ENCODE measurements at places on chromosomes 1 and 21.

- DNase-seq, result no peak
Measured at GRCh38 chr1:162113419-162113818, 43.9 kb downstream of the NOS1AP start.

- DNase-seq, result no peak
Measured at GRCh38 chr1:3053366-3053980, 15.5 kb upstream of the PRDM16 start.

GRCh38 chr1:27598902-27599528, 4.9 kb downstream of the AHDC1 start:
- no peak for DNase-seq

DNA sequence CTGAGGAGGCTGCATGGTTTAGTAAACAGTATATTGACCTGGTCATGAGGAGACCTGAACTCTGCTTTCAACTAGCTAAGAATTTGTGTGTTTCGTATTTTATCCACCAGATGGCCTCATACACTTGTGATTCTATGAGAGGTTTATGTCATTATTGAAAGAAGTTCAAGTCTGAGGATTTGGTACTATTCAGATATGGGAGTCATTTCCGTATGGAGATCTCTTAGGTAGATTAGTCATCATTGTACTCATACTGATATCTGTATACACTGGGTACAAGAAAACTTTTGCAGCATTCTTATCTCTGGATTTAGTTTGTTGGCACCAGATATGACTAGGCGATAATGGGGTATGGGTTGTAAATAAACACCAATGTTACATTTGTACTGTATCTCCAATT, 26.6 kb downstream of the ATF6 start:
- DNase-seq, result no peak

DNA sequence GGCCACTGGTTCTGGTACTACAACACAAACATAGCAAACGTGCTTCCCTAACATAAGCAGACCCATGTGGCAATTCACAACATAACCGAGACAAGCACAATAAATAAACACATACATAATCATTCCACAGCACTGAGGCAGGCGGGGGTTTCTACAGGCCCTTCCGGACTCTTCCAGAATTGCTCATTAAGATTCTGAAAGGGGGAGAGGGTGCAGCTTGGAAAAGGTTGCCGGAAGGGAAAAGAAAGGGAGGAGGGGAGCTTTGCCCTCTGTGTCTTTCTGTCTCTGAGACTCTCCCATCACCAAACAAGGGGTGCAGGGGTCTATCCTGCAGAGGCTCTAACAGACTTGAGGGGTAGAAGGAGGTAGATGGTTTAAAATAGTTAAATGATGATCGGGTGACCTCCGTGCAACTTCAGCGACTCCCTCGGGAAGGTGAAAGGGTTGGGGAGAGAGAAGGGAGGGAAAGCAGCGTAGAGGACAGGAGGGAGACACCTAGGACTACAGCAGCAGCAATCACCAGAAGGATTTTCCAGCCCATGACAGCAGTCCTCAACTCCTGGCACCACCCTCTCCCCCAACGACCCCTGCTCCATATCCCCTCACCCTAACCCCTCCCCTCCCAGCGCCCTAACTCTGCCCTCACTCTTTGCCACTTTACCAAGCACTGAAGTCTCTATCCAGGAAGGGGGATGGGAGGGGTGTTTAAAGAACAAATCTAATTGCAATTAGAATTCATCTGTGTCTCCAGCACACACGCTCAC, 365.5 kb upstream of the ESRRG start:
- no peak for DNase-seq

DNA sequence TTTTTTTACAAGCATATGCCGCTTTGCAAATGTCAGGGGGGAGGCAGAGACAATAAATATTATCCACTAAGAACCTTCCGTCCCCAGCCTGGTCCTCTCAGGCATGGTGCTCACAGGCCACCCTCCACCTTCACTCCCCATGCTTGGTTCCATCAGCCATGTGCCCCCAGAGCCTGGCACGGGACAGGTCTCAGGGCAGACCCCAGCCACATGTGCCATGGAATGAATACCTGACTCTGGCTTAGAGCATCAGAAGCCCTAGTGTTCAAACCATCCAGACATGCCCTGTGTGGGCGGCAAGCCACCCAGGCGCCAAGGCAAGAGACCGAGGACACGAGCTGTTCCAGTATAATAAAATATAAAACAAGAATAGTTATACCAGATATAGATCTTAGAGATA, 5.4 kb downstream of the LSS start:
- DNase-seq, result no peak

DNA sequence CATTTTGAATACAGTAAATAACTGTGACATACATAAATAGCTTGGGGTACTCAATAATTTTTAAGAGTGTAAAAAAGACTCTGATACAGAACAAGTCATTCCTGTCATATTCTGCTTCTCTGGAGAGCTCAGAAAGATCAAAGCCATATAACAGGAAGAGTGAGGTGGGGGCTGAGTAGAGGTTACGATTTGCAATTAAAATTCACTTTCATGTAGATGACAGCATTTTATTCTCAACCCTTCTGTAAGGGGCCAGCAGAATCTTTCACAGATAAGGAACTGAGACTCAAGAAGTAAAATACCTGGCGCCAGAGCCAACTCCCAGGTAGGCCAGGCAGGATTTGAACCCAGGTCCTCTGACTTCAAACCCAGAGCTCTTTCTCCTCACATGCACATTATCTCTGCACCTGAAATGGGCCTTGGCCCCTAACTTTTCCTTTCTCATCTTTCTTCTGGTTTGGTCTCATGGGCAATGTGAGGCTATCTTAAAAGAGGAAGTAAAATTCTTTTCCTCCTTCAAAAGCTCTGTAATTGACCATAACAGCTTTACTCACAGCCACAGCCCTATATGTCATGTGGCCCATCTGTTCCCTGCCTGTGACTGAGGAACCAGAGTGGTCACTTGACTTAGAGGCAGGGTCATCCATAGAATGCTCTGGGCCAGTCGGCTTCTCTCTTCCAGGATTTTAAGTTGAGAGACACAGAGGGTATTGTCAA, 80.9 kb upstream of the SYT6 start:
- DNase-seq, result no peak

DNA sequence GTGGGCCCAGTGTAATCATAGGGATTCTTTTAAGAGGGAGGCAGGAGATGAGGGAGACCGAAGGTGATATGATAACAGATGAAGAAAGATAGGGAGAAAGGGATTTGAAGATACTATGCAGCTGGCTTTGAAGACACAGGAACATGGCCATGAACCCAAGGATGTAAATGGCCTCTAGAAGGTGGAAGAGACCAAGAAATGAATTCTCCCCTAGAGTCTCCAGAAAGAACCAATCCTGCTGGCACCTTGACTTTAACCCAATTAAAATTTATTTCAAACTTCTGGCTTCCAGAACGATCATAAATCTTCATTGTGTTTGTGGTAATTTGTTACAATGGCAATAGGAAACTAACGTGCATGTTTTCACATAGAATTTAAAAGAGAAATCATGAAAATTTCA, 95.0 kb upstream of the GORAB start:
- DNase-seq, result no peak

DNA sequence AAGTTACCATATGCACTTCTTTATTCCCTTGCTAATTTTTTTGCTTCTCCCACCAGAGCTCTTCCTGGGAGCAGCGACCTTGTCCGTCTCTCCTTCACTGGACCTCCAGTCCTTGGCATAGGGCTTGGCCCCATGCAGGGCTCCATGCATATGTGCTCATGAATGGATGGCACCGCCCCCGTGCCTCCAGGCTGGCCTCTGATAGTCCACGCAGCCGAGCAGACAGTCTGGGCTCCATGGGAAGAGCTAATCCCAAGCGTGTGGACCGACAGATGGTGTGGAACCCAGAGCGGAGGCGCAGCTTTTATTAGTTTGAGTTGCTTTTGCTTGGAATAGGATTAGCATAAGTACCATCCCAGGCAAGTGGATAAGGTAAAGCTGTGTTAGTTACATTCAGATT, 41.8 kb downstream of the CDCP2 start:
- DNase-seq, result no peak

DNA sequence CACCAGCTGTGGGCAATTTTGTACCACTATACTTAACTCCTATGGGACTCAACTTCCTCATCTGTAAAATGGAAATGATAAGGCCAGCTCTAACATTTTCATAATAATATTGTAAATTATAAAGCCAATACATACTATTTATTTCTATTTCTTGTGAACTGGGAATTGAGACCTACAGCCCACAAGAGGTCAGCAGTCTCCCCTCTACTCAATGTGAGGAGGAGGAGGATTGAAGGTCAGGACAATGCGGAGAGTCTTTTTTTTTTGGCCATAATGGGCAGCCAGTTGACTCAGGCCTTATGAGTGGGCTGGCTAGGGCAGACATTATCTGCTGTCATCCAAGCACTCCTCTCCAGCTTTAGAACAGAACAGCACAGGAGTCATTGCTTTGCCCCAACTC, 90.5 kb downstream of the NUF2 start:
- no peak for DNase-seq

GRCh38 chr1:23791516-23792047, 637 bp downstream of the LYPLA2 start:
- no peak for DNase-seq

DNA sequence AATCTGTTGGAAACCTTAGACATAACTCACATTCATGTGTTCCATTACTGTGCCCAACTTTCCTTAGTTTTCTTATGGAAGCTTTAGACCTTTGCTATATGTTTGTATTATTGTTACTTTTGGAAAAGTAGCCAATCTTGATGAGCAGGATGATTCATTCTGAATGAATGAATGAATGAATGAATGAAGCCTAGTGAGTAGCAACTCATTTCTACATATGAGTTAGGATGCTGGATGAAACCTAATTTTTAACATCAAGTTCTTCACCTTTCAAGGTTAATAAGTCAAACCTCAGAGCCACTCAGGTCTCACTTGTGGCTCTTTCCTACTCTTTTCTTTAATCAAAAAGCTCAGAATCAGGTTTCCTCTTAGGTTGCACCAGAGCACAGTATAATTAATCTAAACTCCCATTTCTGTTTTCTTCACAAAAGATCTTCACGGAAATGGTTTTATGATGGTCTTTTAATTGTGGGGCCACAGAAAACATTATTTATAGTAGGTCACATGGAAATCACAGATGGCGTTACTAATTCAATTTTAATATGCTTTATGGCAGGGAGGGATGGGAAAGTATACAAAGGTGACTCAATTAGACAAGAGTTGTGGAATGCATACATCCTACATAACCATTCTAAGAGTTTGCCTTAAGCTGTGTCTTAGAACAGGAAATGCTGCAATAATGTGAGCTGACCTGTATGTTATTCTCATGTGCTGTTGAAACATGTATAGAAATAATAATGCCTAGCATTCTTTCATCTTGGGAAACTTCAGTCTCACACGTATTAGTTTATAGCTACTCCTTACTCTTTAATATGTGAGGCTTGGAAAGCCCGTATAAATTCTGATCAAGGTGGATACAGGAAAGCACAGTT, 4.5 kb upstream of the DDX59 start:
- no peak for DNase-seq

- no peak for DNase-seq
Measured at GRCh38 chr1:2987773-2988172, 33.5 kb upstream of the ACTRT2 start.

DNA sequence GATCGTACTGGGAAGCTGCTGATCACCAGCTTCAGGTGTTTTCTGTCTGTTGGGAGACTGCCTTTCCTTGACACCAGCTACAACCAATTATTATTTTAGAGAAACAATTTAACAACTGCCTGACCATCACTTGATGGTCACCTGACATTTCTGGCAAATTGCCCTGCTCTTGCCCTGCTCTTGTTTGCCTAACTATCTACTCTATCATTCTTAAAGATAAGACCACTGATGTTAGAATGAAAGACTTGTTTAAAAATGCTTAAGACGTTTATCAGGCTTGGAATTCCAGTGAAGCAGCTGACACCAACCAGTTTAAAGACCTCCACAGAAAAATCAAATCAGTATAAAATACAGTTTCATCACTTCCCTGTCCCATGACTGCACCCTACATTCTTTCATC, 423.3 kb upstream of the CAMK1G start:
- DNase-seq, result no peak

DNA sequence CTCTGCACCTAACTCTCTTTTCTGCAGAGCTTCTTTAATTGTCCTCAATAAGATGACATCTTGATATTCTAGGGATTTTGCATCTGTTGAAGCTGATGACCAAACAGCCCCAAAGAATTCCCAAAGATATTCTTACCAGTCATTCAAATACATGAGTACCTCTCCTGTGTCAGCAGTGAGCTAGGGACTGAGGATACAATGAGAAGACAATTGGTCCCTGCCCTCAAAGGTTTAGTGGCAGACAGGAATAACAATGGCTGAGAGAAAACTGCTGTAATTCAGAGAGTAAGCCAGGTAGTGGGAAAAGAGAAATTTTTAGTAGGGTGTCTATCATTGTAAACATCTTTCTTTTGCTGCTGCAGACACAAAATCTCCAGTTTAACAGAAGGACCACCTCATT, 5.9 kb downstream of the MCOLN3 start:
- DNase-seq, result no peak

- DNase-seq, result no peak
Measured at GRCh38 chr1:183251959-183252450, 65.9 kb downstream of the LAMC2 start.

DNA sequence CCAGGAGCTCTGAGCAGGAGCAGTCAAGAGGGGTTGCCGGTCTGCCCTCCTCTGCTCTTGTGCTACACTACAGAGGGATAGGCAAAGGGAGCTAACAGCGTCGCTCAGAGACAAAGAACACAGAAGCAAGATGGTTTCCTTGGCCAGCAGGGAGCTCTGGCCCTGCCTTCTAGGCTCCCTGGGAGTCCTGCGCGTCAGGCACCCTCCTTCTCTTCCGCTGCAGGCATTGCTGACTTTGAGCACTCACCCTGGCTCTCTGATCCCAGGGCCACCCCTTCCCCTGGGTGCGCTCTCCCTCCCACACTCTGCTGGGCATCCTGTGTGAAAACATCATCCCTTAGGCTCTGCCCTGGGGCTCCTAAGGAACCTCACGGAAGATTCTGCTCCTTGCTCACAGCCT, 489 bp downstream of the TNNI1 start:
- DNase-seq, result no peak

DNA sequence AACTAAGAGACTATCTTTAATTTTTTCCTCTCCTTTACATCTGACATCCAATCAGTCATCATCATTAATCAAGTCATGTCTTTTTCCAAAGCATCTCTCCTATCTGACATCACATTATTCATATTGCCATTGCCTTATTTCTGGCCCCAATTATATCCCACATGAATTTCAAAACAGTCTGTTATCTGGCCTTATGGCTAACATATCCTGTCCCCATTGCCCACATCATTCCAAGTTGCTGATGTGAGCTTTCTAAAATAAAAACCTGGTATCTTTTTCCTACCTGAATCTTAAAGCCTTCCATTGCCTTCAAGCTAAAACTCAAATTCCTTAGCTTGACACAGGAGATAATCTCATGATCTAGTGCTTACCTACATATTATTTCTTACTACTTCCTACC, 283.9 kb downstream of the LRRC40 start:
- DNase-seq, result no peak

GRCh38 chr21:40049031-40049930, 182.0 kb downstream of the PCP4 start:
- no peak for DNase-seq

DNA sequence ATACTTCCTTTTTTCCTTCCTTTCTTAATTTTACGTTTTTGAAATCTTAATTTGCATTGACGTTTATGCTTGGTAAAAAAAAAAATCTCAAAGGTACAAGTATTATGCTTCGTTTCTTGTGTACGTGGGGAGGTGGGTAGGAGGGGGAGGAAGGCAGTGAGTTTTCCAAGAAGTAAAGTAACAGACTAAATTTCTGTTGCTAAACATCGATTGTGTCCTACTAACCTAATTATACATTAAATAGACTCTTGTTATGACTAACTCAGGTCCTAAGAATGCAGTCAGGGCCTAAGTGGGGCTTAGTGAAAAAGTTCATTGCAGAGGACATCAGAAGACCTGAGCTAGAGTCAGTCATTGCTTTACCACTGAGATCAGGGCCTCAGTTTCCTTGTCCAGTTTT, 17.5 kb downstream of the NEK7 start:
- no peak for DNase-seq
